ENCODE measurements at places on chromosomes 7 and 10.

GRCh38 chr7:30888747-30889146 lies 22.9 kb upstream of the AQP1 start:
- DNase-seq = peak; percentile 31

DNA sequence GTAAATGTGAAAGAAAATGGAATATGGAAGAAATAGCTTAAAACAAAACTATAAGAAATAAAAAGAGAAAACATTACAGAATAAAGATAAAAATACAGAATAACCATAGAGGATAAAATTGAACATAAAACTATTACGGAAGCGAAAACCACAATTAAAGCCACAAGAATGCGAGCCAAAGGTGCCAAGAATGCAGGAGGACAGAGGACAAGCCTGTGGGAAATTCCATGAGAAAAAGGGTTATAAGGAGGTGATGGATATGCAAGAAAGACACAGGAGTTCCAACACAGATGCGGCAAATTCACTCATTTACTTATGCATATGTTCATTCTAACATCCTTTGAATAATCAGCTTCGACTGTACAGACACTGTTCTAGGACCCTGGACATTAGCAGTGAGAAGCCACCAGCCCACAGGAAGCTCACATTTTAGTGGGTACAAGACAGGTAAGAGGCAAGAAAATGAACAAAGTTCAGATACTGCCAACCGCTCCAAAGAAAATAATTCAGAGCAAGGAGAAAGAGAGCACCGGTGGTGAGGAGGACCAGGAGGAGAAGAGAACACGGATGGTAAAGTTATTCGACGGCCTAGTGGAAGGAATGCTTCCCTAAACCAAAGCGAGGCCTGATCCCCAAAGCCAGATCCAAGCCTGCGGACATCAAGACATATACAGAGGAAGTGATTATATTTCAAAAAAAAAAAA lies 213.7 kb upstream of the MGMT start:
- no peak for DNase-seq

- no peak for DNase-seq
These were observed 1001.7 kb upstream of the KCND2 start for GRCh38 chr7:119271147-119271779.

DNA sequence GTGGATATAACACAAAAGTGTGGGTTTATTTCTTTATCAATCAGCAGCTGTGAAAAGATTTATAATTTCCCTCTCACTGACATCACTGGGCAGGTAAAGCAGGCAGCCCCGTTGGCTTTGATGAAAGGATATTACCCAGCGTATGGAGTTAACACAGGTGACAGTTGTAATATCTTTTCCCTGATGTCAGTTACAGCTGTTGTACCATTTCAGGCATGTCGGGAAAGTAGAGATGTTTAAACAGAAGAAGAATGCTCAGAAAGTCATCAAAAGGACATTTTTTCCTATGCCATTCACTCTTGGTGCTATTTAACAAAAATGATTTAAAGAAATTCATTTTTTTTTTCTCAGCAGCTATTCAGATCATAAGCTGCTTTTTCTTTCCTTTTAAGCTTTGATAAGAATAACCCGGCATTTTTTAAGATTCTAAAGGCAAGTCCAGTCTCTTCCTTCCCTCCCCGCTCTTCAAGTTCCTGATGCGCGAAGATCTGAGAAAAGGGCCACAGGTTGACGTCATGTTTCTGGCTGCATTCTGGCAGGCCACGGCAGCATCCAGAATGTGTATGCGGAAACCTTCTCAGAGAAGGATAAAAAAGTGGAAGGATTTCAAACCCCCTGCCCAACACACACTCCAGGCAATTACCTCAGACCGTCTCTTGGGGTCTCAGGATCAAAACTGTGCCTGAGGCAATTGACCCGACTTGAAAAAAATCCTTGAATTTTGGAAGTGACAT lies 32.5 kb upstream of the ADAM12 start:
- no peak for DNase-seq

DNA sequence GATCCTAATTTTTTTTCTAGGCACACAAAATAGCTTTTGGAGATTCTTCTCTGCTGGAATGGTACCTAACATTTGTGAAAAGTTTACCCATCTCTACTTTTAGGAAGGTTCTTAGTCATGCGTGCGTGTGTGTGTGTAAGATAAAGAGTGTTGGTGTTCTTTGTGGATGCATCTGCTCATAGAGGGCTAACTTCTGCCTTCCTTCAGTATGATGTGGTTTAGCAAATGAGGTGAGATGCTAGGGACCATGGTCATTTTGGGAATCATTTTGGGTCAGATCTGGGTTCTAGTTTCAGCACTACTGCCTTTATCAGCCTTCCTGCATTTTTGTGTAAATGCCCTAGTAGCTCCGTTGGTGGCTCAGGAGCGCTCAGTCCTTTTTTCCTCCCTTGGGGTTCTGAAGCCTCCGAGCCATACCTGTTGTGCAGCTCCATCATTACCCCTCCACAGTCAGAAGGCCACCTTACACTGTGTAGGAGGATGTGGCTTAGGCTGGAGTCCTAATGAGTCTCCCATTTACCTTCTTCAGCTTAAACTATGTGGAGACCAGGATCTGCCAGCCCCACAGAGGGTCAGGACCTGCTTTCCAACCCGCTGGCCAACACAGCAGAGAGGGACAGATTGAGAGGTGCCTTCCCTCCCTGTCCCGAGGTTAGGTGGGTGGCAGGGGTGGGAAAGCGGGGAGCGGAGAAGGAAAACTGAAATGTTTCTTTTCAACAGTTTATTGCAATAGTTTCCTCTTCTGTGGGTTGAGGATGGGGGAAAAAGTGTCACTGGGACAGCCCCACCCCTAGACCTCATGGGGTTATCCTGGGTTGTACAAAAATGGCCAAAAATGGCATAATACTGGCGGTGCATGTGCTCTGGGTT lies 31.2 kb downstream of the TSPAN14 start:
- DNase-seq = no peak

- no peak for DNase-seq
These were observed 43.4 kb downstream of the SORBS1 start for GRCh38 chr10:95517536-95518454.

DNA sequence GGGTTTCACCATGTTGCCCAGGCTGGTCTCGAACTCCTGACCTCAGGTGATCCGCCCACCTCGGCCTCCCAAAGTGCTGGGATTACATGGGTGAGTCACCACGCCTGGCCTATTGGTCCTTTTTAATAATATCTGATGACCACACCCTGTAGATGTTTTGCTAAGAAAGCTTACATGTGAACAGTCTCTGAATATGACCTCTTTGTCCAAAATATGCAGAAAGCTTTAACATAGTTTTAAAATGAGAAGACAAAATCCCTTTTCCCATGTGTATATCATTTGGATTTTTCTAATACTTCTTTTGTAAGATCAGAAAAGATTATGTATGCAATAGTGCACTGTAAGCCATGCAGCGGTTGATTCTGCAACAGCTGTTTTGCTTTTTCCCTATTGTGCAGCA lies 38.5 kb downstream of the MCU start:
- no peak for DNase-seq

DNA sequence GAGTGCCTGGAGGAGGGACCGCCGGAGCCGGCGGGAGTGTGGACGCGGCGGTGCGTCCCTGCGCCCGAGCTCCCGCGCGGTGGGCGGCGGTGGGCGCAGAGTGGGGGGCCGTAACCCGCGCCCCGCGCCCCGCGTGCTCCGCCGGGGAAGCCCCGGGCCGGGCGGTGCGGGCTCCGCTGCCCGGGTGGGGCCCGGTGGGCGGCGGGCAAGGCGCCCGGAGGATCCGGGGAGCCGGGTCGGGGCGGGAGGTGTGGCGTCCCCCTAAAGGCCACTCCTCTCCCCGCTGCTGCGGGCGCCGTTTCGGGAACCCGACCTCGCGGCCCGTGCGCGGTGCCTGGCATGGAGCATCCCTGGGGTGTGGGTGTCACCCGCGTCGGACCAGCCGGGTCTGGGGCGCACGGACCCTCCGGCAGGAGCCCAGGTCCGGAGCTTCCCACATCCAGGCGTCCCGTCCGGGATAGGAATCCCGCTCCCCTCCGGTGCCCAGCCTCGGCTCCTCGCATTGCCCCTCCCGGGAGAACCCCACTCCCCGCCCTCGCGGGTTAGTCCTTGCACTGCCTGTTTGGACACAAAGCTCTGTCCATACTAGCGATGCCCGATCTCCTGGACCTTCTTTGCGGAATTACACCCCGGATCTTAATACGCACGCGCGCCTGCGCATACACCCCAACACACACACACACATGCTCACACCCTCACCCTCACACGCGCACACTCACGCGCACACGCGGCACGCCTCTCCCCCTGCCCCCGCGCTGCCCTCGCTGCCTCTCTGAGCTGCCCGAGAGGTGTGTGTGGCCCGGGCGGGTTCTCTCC lies 723 bp downstream of the MTURN start:
- DNase-seq = no peak

- no peak for DNase-seq
These were observed 21.7 kb upstream of the PCGF5 start for GRCh38 chr10:91198781-91199180.

DNA sequence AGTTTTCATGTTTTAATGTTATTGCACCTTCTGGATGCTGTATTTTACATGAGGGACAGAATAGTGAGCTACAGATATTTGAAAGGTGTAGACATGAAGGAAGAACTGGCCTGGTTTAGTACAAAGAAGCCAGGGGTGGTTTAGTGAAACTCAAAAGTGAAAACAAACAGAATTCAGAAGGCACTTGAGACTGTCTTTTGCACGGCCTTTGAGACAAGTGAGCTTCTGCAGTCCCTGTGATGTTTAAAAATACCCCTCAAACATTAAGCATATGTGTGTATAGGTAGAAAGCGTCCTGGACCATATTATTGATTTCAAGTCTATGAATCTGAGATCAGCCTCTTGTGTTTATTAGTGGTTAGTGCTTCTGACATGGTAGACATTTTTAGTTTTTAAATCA lies 118.9 kb downstream of the CDK14 start:
- no peak for DNase-seq

DNA sequence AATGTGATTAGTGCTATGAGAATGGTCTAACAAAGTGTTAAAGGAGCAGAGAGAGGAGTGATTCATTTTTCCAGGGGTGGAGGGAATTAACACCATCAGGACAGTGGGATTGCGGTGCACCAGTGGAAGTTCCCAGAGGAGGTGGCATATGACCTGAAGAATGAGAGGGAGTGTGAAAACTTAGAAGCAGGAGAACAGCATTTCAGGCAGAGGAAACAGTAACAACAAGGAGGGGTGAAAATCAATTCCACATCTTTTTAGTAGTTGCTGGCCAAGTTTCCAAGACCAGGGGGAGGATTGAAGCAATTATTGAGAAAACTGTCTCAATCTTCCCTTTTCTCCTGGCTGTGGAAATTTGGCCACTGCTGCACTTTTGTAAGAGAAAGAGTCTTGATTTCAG lies 23.7 kb upstream of the CCDC172 start:
- no peak for DNase-seq

- no peak for DNase-seq
These were observed 134.3 kb upstream of the ZMIZ1 start for GRCh38 chr10:78934532-78934898.

DNA sequence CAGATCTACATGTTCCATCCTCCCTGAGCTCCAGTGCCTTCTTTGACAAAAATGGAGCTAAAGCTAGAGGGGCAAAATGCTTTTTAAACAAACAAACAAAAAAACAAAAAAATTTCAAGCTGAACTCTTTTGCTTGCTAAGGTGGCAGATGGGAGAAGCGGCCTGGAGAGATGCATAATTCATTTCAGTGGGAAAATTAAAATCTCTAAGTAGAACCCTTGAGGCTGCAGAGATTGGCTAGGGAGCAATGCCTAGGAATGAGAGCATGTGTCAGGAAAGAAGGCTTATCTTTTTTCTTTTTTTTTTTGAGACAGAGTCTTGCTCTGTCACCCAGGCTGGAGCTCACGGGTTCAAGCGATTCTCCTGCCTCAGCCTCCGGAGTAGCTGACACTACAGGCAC lies 46.4 kb upstream of the SAMD8 start:
- DNase-seq = no peak

GRCh38 chr10:14235566-14236195 lies 95.0 kb downstream of the FRMD4A start:
- DNase-seq = no peak

DNA sequence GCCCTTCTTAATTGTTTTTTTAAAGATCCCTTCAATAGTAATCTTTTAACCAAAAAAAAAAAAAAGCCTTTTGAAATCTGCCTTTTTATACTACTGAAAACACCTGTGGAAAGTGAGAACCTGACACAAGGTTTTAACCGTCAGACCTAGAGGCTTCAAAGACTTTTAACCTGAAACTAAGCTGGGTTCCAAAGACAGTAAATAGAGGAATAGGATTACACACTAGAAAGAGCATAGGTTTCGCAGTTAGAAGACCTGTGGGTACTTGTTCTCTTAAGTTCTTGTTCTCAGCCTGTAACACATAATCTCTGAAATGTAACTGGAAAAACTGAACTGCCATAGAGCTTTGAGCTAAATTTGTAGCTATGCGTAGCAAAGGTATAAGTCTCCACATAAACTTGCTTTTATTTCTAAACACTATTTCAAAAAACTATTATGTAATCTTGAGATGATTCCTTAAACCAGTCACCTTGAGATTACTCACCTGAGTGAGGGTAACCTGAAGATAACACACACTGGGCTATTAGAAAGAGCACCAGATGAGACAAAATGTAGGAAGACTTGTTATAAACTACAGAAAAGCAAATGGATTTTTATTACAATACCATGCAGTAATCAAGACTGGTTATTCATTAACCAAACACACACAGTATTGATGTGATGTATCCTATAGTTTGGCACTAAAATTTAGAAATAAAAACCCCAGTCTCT lies 196.6 kb upstream of the FRMD4A start:
- no peak for DNase-seq

- DNase-seq = no peak
These were observed 29.5 kb upstream of the EBF3 start for GRCh38 chr10:129993621-129994020.

GRCh38 chr10:123689880-123690279 lies 23.7 kb downstream of the GPR26 start:
- DNase-seq = no peak

DNA sequence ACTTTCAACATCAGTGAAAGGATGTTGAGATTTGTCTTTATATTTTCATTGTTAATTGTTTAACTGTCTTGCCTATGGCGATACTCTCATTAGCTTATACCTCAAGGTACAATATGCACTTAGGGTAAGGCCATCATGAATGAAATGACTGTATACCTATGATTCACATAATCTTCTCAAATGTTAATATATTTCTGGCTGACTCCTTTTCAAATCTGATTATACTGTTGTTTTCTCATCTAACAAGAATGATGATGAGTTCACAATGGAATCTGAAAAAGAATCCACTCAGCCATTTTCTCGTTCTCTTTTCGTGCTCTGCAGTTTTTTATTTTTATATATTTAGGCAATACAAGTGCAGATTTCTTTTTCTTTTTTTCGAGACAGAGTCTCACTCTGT lies 159.1 kb downstream of the ARHGAP12 start:
- DNase-seq = no peak

DNA sequence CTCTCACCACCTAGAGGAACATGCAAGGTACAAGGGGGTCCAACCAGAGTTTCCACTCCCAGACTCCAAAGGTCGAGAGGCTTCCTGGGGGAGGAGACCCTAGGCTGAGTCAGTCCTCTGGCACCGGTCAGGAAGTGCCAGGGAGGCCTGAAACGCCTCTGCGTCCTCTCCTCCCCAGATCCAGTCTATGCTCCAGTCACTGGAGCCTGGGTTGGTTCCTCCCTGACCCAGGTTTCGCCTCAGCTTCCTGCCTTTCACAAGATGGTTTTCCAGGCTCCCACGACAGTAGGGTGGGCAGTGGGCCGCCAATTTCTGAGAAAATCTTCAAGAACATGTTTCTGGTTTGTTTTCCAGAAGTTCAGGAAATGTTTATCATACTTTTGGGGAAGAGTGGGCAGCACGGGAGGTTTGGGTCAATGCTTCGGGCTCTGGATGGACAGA lies 30.0 kb downstream of the DUSP5 start:
- no peak for DNase-seq
